ENCODE measurements at places on chromosomes 1 and 21.

DNA sequence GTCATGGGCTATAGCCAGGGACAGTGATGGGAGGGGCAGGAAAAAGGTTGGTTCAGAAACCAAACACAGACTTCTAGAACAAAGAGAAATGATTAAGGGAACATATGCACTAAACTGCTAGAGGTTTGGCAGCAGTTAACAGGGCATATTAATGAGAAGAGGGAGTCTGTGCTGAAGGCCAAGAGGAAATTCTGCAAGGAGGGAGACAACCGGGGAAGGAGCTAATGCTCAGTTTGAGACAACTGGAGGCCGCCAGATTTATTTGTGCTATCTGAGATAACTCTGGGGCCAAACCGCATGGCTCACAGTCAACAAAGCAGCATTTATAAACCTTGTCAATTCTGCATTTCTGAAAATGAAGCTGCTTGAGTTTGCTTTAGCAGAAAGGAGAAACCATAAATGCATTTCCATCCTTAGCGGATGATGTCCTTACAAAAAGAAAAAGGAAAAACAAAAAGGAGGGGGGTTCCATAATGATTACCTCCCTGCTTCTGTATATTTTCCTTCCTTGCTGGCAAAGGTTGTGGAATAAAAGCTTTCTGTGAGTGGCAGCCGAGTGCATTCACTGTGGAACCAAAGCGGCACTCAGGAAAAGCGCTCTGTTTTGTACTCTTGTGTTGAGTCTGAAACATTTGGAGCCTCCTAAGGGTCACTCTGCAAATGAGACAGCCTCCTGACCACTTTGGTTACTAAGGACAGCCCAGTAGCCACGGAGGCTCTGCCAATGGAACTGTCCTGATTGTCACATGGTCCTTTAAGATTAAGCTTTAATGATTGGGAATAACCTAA lies 70.3 kb downstream of the SIM2 start:
- DNase-seq, result no peak

DNA sequence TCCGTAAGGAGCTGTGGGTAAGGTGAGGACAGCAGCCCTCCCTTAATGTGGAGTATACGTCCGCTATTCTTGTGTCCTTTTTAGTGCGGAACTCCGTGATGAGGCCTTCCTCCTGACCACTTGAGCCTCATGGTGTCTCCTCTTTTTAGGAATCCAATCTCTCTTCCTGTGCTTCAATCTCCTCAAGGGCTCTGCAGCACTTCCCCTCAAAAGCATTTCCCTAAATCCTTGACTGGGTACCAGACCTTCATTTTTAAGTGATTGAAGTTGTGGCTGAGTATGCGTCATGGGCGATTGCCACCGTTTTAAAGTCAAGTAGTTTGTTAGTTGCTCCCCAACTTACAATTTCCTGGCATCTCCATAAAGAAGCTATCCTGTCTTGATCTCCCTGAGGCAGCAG lies 62.8 kb downstream of the SAMSN1 start:
- no peak for DNase-seq

GRCh38 chr1:22597301-22597965 lies 34.1 kb downstream of the EPHA8 start:
- DNase-seq, result no peak

GRCh38 chr1:26945728-26946127 lies 14.5 kb downstream of the KDF1 start:
- DNase-seq, result no peak

DNA sequence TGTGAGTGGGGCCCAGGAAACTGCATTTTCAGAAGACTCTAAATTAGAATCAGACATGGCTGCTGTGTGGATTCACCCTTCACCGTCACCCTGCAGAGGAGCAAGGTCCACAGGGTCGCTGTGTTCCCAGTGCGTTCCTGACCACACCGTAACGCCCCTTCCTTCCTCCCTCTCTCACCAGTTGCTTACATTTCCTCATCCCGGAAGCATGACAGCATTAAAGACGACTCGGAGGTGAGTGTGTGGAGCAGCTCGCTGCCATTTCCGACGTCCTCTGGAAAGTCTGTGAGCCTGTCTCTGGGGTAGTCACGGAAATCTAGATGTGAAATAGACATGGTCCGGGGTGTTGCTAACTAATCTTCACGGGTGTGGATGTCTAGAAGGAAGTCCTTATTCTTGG lies 45.9 kb downstream of the FAAP20 start:
- DNase-seq, result peak; percentile 63

DNA sequence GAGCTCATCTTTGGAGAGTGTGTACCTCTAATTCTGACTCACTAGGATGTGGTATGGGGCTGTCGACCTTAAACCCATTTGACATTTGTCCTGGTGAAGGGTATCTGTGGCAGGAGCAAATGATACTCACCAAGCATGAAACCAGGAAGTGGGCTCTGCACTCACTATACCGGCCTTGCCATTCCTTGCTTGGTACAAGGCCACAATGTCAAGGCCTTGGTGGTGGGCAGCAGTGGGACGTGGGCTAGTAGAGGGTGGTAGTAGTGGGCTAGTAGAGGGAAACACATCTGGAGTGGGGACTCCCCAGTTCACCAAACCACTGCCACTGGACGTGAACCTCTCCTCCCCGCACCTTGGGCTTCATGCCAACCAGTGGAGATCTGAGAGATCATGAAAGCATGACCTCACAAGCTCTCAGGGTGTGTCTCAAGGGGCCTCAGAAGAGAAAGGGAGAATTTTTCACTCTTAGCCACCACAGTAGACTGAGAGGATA lies 11.5 kb downstream of the TNFSF4 start:
- DNase-seq, result no peak

- DNase-seq, result no peak
Observed at GRCh38 chr21:41269535-41269934, 47.1 kb upstream of the FAM3B start.

GRCh38 chr1:190001187-190001586 lies 476.5 kb downstream of the BRINP3 start:
- no peak for DNase-seq

DNA sequence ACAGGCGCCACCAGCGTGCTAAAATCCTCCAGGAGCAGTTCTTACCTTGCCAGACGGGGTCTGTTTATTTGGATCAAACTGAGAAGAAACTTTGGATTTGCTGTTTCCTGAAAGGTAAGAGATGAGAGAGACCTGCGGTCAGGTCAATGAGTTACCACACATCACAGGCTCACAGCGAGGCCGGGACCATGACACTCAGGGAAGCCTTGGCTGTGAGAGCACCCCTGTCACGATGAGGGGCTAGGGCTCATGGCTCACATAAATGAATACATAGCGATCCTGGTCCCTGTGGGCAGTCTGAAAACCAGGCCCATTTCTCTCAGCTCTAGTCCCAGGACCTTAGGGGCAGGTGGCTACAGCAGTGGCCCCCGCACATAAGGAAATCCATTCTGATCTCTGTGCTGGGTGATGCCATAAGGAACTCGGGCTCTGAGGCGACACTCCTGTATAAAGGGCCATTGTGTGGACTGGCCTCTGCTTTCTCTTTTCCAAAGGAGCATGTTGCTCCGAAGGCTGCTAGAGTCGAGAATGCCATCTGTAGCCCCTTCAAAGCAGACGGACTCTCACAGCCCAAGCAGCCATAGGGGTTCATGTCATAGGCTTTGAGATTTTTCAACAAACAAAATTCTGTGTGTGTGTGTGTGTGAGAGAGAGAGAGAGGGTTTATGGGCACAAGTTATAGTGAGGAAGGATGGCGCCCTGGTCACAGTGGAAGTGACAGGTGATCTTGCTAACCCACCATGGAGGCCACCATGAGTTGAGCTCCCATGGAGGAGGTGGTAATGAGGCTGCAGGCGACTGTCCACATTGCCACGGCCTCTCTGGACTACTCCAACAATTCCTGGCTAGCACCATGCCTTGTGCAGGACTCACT lies 9.0 kb upstream of the SRM start:
- DNase-seq, result no peak

- no peak for DNase-seq
Observed at GRCh38 chr1:166272851-166273250, 106.0 kb upstream of the FAM78B start.

GRCh38 chr1:162578071-162578700 lies 16.7 kb downstream of the UAP1 start:
- no peak for DNase-seq

DNA sequence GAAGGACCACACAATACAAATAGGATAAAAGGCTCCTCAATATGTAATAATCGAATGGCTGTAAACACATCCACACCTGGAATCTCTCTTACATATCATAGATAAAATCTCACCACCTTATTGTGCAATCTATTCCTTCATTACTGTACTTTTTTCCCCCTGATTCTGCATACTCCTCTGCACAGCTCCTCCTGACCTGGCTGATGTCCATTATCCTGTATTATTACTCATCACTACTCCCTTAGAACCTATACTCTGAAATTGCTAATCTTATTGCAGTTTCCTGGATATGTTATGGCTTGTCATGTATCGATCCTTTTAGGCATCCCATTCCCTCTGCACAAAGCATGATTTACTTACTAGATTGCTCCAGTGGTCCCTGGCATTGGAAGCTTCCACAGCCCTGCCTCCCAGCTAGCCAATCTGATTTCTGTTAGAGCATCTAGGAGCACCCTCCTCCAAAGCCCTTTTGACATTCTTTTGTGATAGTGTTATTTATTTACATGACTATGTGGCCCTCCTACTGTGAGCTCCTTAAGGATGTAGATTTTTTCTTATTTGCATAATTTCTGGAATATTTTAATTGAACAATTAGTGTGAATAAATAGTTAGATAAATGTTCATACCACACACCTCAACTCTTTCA lies 24.2 kb upstream of the PHGDH start:
- DNase-seq, result no peak

DNA sequence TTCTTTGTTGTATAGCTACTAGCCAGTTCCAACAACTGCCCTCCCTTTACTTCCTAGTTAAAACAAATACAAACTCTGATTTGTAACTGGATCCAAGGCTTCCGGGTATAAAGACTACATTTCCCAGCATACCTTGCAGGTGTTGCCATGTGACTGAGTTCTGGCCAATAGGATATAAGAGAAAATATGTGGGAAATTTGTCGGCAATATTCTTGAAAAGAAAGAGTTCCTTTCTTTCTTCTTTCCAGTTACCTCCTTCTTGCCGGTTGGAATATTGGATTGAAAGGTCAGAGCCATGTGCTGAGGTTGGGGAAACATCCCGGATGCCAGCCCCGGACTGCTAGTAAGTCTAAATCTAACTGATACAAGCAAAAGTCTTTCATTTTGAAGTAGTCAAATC lies 23.0 kb upstream of the ZBTB40 start:
- DNase-seq, result peak; percentile 63

- DNase-seq, result no peak
Observed at GRCh38 chr21:26441149-26441548, 131.9 kb downstream of the CYYR1 start.

- peak; percentile 23 for DNase-seq
Observed at GRCh38 chr1:20932437-20932977, 145.4 kb upstream of the HP1BP3 start.

GRCh38 chr1:5947978-5948680 lies 44.1 kb downstream of the NPHP4 start:
- DNase-seq, result no peak

DNA sequence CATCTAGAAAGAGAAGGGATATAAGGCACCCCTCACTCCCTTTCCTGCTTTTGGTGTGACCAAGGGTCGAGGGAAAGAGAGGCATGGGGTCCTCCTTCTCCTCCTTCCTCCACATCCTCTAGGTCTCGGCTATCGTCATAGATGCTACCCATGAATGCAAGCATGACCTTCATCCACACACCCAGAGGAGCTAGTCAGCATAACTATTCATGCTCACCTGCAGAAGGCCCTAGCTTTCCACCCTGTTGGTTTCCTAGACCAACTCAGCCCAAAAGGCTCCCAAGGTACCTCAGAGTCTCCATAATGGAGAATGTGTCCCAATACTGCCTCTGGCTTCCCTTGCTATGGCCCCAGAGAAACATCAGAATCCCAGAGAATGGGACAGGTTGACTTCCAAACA lies 33.2 kb downstream of the MSTO1 start:
- DNase-seq, result no peak

DNA sequence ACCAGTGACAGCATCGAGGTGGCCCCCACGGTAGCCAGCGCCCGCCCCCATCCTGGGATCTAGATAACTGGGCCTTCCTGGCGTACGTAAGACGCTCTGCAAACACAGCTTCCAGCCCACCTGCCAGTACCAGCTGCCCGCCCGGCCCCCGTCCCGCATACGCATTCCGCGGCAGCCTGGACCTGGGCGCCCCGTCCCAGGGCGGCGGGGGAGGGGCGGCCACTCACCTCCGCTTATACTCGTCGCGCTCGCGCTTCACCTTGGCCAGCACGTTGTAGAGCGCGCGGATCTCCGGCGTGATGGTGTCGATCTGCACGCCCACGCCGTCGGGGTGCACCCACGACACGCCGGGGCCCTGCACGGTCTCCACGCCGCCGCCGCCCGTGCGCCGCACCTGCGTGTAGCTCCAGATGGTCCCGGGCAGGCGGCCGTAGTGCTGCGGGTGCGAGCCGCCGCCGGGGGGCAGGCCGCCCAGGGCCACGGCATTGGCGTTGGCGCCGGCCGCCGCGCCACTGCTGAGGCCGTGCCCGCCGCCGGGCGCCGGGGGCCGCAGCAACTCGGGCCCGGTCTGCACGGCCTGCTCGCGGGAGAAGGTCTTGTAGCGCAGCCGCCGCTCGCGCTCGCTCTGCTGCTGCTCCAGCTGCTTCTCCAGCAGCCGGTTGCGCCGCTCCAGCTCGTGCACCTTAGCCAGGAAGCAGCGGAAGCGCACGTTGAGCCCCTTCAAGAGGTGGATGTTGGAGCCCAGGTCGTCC lies 859 bp downstream of the IFFO2 start:
- DNase-seq, result peak; percentile 32

- DNase-seq, result no peak
Observed at GRCh38 chr21:44403106-44404020, 49.9 kb downstream of the TRPM2 start.

GRCh38 chr1:68347415-68347814 lies 102.3 kb downstream of the RPE65 start:
- peak; percentile 85 for DNase-seq

GRCh38 chr1:50425376-50426107 lies 2.3 kb upstream of the DMRTA2 start:
- DNase-seq, result no peak

DNA sequence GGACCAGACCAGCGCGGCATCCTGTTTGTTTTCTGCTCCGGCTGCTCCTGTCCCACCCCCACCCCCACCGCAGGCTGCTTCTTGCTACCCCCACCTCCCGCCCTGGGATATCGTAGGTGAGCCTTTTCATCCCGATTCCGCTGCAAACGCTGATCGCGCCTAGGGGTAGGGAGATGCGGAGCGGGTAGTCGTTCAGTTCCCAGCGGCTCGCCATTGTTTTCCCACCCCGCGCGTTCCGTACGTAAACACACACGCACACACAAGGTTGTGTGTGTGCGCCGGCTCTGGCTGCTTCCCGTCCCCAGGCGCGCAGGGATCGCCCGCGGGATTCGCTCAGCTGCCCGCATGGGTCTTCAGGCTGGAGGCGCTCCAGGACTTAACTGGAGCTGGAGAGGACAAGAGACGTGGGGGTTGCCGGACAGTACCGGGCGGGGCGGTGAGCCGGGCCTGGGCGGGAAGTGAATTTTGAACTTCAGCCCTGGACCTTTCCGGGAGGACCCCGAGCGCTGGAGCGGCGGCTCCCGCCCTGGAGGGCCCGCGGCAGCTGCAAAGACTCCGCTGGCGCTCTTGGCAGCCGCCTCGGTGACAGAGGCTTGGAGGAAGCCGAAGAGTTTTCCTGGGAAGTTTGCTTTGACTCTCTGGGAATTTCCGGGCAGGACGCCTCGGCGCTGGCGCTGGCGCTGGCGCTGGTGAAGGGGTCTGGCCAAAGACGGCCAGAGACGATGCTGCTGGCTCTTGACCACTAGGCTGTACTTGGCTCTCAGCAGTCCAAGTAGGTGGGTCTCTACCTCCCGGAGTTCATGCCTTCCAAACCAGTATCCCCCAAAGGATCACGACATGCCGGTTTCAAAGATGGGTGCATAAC lies 1.6 kb downstream of the SOX13 start:
- peak; percentile 5 for DNase-seq
